ENCODE measurements at places on chromosomes 7 and 10.

DNA sequence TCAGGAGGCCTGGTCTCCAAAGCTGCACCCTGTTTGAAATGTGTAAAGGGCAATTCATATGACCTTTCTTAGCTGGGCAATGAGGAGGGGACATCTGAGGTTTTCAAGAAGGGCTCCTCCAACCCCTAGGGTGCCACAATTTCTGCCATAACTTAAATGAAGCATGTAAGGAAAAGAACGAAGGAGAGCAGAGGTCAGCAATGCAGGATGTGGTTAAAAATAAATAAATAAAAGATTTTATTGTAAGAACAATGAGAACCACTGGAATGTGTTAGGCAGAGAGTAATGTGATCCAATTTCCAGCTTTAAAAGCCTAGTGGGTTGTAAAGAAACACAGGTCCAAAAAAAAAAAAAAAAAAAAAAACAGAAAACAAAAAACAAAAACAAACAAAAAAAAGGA lies 673.1 kb downstream of the TNS3 start:
- no peak for DNase-seq

- DNase-seq: no peak
These were observed 71.9 kb upstream of the HABP2 start for GRCh38 chr10:113480851-113481502.

GRCh38 chr7:14449291-14449690 lies 453.3 kb downstream of the DGKB start:
- DNase-seq: no peak

DNA sequence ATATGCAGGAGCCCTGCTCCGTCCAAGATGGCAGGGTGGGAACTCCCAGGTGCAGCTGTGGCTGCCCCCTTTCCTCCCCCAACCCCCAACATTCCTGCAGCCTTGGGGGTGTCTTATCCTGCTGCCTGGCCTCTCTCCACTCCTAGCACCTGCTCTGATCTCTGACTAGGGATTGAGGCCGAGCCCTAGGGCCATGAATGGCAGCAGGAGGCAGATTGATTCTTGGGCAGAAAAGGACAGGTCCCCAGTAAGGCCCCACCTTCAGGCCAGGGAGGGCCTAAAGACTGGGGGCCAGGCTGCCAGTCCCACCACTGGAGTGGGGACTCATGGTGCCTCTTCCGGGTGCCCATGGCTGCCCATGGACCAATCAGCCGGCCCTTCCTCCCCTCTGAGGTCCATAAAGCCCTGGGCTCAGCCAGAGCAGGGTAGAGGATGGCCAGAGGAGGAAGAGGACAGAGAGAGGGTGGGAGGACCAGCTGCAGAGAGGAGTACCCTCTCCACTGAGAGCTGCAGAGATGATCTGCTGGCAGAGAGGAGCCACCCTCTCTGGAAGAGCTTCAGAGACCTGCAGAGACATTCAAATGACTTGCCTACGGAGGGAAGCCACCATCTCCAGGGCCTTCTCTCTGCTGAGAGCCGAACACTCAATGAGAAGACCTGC lies 8.3 kb upstream of the COA1 start:
- no peak for DNase-seq

- no peak for DNase-seq
These were observed 102.3 kb upstream of the RHEB start for GRCh38 chr7:151621961-151622360.

GRCh38 chr10:31353574-31353973 lies 34.6 kb downstream of the ZEB1 start:
- DNase-seq: no peak

- DNase-seq: no peak
These were observed 35.7 kb upstream of the SH2D4B start for GRCh38 chr10:80501913-80502521.

DNA sequence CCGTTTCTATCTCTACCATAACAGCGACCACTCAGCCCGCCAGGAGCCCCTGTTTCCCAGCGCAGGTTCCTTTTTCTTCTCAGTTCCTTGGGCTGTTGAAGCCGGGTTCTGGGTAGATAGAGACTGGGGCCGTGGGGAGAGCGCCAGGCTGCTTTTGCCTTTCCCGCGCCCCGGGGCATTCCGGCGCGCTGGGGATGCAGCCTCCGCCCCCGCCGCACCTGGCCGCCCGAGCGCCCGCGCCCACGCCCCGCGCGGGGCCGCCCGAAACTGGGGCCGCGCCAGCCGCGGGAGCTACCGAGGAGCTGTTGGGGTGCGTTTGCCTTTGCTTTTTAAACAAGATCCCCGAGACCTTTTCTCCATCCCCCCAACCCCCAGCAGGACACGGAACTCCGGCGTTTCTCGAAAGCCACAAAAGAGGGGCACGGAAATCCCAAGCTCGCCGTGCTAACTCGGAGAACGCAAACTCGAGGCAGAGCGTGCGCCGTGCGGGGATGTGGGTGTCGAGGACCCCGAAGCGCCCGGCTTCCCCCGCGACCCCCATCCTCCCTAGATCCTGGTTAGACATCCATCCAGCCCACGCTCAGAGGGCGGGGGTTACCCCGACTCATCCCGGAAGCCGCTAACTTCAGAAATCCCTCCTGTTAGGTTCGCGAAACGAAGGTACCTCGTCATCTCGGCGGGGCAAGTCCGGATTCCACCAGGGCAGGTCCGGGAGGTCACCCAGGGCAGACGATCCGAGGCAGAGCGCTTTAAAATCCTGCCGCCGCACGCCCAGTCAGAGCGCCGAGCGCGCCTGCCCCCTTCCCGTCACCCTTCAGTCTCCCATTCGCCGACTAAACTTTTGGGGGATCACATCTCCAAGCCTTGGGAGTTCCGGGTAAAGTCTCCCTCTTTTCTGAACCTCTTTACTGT lies 1.0 kb downstream of the GRM8 start:
- DNase-seq: no peak

GRCh38 chr10:72079356-72079755 lies 9.0 kb downstream of the SPOCK2 start:
- DNase-seq: no peak

- no peak for DNase-seq
These were observed 25.5 kb downstream of the LDB3 start for GRCh38 chr10:86693721-86694369.

- DNase-seq: no peak
These were observed 42.3 kb upstream of the CNTNAP2 start for GRCh38 chr7:146074195-146074765.

DNA sequence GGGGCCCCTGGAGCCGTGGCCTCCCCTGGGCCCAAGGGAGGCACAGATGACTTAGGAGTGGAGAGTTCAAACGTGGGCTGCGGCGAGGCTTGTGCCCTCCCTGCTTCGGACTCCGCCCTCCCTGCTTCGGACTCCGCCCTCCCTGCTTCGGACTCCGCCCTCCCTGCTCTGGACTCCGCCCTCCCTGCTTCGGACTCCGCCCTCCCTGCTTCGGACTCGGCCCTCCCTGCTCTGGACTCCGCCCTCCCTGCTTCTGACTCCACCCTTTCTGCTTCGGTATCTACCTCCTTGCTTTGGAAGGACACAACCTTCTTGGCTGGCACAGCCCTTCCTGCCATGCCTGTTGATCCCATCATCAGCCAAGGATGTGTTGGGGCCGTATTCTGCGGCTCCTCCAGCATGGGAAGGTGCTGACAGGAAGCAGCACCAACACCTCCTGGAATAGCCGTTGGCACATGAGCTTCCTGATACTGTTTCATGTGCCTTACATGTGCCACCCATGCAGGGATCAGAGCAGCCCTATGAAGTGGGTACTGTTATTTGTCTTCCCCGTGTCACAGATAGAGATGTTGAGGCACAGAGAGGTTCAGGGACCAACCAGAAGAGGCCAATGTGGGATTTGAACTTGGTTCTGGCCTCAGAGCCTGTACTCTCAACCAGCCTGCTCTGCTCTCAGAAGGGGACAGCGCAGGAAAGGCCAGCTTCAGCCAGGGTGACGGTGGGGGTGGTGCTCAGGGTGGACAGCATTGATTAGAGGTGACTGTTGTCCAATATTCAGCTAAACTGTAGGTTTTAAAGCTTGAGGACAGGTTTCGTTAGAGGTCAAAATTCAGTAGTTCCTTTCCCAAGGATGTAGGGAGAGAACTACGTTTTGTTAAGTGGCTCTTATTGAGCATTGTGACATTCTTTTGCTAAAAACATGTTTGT lies 114.5 kb downstream of the NKX6-2 start:
- no peak for DNase-seq

- no peak for DNase-seq
These were observed 65.3 kb downstream of the LMBR1 start for GRCh38 chr7:156827587-156828203.

- DNase-seq: no peak
These were observed 391.3 kb downstream of the CCSER2 start for GRCh38 chr10:84719687-84720086.

- DNase-seq: no peak
These were observed 34.8 kb downstream of the ZMIZ1 start for GRCh38 chr10:79103585-79103984.

GRCh38 chr10:33087152-33087551 lies 129.1 kb upstream of the ITGB1 start:
- no peak for DNase-seq

DNA sequence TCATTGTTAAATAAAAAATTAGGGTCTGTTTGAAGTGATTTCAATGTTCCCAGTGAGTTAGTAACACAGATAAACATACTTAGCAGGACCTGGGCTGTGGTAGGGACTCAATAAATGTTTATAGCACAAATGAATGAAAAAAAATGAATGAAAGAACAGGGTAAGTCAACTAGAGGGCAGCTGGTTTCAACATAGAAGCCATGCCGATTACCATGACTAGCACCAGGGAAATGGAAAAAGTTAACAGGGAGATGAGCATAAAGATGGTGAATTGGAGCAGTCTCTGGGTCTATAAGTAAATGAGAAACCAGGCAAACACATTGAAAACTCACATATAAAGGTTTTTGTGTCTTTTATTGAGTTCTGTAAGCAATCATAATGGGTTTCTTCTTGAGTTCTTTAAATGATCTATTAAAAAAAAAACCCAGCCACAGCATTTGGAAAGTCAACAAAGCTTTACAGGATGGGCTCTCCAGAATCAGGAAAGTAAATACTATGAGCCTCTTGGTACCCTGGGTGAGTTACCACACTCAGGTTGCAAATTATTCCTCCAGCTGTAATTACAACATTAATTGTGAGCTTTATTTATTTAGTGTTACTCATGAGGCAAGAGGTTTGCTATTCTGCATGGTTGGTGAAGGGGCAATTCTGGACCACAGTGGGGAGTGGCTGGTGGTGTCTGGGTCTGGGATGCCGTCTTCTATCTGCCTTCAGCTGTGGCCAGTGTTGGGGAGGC lies 46.1 kb upstream of the MTPN start:
- no peak for DNase-seq

GRCh38 chr7:148726385-148726784 lies 27.7 kb downstream of the CUL1 start:
- no peak for DNase-seq

GRCh38 chr10:91200314-91201212 lies 19.9 kb upstream of the PCGF5 start:
- no peak for DNase-seq

DNA sequence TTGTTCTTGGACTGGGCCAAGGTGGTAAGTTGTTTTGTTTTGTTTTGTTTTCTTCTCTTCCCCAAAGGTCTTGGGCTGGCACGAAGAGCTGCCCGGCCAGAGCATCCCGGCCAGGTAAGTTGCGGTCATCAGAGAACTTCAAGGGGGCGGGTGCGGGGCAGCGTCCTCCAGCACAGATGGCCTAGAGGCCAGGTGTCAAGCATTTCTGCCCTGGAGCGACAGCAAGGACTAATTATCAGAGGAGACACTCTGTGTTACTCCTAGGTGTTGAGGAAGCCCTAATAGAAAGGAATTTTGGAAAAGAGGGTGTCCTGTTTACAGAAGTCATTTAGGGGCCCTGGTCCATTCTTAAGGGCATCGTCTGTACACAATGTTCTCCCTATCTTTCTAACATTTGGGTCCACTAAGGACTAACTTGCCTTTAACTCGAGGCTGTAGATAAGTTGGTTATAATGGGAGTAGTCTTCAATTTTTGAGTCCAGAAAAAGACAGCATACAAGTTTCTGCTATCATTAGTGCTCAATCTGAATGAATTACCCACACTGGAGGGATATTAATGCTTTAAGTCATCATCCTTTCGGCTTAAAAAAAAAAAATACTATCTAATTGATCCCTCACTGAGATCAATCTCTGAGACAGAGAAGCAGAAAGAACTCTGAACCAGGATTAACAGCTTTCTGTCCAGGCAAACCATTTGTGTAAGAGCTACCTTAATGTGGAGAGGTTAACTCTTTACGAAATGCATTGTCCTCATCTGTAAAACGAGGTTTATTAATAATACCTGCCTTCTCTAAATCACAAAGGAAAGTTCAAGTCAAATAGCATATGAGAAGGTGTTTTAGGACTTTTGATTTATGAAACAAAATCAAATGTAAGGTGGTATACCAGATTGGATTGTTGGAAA lies 1.5 kb downstream of the ITGB8 start:
- DNase-seq: no peak

DNA sequence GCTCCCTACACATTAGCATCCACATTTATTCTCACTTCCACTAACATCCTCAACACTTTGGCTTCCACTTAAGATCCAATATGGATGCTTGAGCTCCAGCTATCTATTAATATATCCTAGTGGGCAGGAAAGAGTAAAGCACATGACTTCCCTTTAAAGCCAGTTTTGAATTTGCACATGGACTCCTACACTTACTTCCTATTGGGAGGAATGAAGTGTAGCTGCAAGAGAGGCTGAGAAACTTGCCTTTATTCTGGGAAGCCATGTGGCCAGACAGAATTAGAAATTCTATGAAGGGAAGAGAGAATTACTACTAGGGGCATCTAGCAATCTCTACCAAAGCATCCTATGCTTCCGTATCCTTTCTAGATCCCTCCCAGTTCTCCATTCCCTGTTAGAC lies 3.0 kb upstream of the TSPAN14 start:
- no peak for DNase-seq

GRCh38 chr7:158484801-158485531 lies 102.7 kb downstream of the PTPRN2 start:
- no peak for DNase-seq

- no peak for DNase-seq
These were observed 126.3 kb downstream of the WDR37 start for GRCh38 chr10:1182280-1183032.

DNA sequence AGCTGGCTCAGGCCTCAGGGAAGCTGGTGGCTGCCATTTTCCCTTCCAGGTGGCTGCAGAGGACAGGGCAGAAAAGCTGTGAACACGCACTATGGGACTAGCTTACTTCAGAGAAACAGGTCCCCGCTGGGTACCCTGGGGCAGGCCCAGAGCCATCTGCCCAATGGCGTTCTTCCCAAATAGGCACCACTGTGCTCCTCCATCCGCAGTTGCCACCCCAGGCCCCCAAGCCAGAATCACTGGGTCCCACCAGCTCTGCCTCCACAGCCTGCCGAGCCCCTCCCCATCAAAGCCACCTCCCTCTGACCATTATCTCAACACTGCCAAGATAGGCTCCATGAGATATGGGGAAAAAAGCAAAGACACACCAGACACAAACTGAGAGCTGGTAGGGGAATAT lies 11.4 kb downstream of the BUD31 start:
- DNase-seq: no peak

DNA sequence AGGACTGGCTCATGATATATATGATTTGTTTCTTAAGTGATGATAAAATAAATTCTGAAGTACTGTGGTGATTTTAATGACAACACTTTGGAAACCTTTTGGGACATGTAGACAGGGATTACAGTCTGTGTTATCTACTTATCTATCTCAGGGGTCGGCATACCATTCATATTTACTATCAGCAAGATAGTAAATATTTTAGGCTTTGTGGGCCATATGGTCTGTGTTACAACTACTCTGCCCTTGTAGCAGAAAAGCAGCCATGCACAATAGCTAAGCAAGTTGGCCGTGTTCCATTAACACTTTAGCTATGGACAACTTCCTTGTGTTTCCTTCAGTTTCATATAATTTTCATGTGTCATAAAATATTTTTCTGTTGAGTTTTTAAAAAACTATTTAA lies 97.8 kb upstream of the PRPS1L1 start:
- no peak for DNase-seq
